ENCODE measurements at places on chromosomes 4 and X. TPM values are rescaled to one million over a fixed set of nuclear protein-coding genes. Genes with fewer than 3 reads are reported as not detected.

DYNLT3 gene
- total RNA-seq, result 53.4 TPM

DNA sequence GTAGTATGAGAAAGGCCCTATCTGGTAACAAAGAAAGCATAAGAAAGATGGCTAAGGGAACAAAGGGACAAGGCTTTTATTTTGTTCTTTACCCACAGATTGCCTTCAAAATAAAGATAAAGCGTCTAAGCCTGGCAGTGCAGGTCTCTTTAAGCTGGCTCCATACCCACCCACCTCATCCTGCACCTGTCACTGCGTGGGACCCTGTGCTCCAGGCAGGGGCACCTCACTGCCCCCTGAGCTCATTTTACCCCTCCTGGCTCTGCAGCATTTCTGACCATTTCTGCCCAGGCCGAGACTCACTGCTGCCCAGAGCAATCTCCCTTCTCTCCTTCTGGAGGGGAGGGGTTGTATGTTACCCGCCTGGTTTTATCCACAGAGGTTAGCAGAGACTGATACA lies 1.7 kb upstream of the CYP4V2 start:
- DNase-seq, result no peak

- no peak for DNase-seq
These were observed 55.7 kb upstream of the CLDN34 start for GRCh38 chrX:9911487-9911886.

GSPT2 gene
- total RNA-seq, result 7.6 TPM

DNA sequence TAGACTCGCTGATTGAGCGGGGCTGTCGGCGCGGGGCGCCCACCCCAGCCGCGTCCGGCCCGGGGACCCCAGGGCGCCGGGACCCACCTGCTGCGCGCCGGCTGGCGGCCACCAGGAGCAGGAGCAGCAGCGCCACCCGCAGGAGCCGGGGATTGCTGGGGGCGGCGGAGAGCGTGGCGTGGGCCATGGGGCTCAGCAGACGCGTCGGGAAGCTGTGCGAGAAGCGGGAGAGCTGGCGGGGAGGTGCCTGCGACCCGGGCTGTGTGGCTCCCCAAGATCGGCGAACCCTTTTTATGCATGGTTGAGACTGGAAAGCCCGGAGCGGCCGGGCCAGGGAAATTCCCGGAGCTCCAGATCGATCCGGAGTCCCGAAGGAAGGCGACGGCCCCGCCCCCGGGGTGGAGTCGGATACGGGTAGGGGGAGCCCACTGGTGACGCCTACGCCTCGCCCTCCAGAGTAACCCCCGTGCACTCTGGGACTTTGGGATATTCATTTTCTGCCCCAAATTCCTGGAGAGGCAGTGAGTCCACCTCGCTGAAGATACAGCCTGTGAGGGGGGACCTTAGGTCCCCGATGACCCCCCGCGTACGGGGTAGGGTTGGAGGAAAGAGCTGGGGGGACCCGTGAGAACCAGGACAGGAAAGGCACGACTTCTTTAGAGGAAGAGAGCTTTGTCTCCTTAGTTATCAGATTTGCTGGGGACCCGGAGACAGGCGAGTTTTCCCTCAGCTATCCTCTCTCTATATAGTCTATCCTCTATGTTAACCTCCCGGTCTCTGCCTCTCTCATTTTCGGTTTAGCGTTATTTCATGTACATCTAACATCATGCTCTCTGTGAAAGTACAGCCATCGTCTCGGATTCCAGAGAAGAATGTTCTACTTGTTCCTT lies at the start of gene CXCL3:
Gene CXCL3 (minus strand): TSS at position 265 of the 890 bp plus-strand sequence. CDS start 78 bp downstream, at position 187.
- peak; percentile 93 for DNase-seq

OTUD6A gene
- total RNA-seq, result not detected

- no peak for DNase-seq
These were observed 46.8 kb downstream of the MXRA5 start for GRCh38 chrX:3299636-3300035.

SATL1 gene
- total RNA-seq, result not detected

DNA sequence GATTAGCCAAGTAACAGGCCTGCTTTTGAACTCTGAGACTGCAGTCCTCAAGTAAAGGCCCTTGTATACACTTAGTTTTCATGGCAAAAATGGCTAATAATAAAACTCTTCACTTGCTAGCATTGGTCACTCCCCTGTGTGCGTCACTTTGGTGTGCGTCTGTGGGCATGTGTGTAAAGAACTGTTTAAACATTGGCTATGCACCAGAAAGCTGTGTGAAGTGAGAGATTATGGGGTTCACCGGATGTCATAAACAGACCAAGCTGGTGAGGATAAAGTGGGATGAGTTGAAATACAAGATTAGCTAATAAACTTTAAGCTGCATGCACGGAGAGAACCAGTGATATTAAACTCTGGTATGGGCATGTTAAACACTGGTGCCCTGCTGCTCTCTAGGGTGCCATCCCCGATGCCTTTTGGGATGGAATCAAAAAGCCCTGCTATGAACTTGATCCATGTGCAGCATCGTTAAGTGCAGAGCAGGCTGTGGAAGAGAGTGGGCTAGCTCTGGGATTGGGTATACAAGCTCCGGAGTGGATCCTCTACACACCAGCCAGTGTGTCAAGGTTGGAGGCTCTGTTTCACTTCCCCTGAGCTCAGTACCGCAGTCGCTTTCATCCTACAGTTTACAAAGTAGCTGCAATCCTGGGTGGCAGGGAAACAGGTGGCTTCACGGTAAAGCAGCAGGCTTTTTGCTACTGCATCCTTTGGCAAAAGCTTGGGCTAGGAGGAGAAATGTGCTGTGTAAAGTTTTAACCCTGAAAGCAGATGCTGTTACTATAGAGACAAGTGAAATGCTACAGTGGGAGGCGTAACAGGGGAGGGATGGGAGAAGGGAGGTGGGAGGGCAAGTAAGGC lies 108.3 kb upstream of the SLC4A4 start:
- DNase-seq, result no peak

GDI1 gene
- 108 TPM for total RNA-seq

GRCh38 chr4:7779432-7779768 lies 160.3 kb downstream of the AFAP1 start:
- peak; percentile 52 for DNase-seq

DNA sequence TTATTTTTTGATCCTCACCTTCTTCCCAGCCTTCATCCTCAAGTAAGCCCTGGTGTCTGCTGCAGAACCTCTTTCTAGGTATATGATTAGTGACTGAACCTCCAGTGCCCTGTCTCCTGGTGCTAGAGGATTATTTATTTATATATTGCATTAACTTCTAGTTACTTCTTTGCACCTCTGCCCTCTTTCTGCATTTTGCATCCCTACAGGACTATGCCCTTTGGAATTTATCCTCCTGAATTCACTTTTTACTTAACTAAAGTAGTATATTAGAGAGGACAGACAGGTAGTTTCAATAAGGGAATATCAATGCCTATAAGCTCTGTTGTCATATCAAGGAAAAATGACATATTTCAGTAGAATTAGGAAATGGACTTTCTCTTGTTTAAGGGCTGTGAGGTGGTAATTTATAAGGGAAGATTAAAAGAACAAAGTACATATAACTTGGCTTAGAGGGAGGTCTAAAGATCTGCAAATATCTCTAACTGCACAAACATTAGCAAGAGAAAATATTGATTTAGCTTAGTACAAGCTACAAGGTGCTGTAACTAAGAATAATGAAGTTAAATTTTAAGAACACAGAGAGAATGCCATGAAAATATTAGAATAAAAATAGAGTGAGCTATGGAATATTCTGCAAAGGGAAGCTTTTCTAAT lies 181.7 kb downstream of the TEX13A start:
- no peak for DNase-seq

NLRP2B gene
- not detected for total RNA-seq

DNA sequence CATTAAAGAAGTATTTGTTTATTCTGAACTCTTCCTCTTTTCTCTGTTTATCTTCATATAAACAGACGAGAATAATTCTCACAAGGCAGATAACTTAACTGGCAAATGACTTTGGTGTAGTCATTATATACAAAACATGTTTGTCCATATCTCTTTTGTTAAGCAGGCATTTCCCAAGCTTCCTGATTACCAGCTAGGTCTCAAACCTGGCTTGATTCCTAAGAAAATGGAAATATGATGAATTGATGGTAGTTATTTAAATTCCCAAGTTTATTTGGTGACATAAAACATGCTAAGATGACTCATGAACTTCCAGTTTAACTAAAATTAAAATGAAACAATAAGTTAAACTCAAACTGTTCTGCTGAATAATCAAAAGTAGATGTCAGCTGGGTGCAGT lies 96.8 kb downstream of the ARSJ start:
- DNase-seq, result no peak

MGARP gene
- 4.2 TPM for total RNA-seq
